ENCODE measurements at places on chromosomes 4 and X.

GRCh38 chr4:31360786-31361185 lies 640.6 kb downstream of the PCDH7 start:
- no peak for DNase-seq

DNA sequence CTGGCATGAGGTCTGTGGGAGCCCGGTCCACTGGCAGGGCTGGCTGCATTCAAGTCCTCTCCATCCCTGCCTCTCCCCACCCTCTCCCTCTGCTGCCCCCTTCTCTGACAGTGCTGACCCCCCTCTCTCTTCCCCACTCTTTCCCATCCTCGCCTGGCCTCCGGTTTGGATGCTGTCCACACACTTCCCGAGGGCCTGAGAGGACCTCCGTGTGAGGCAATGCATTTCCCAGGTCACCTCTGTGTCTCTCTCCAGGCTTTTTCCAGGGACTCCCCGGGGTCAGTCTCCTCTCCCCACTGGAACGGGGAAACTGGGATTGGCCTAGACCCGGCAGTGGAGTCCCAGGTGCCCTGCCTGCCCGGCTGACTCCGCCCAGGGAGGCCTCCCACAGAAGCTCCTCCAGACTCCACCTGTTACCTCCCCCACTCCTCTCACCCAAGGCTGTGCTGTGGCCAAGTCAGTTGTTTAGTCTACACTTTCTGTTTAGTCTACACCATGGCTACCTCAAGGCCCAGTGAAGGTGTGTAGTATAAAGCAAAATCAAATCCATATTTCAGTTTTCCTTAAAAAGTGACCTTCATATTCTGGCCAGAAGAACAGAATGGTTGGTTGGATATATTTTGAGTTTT lies 146.8 kb downstream of the PTTG2 start:
- DNase-seq: no peak

DNA sequence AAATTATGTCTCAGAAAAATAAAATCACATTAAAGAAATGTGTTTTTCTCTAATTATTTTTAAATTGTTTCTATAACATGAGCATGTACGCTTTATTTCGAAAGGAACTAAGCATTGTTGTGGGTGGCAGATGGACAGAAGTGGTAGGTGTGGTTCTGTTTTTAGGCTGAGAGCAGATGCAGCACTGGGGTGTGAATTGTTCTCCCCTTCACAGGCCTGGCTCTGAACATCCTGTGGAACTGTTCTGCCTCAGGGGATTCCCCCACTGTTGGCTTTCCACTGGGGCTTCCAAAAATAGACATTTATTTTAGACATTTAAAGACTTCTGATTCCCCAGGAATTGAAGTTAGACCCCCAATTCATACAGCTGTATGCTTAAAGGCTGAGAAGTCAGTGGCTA lies 41.9 kb upstream of the PDHA2 start:
- no peak for DNase-seq

GRCh38 chrX:71542411-71542810 lies 9.5 kb downstream of the OGT start:
- no peak for DNase-seq

DNA sequence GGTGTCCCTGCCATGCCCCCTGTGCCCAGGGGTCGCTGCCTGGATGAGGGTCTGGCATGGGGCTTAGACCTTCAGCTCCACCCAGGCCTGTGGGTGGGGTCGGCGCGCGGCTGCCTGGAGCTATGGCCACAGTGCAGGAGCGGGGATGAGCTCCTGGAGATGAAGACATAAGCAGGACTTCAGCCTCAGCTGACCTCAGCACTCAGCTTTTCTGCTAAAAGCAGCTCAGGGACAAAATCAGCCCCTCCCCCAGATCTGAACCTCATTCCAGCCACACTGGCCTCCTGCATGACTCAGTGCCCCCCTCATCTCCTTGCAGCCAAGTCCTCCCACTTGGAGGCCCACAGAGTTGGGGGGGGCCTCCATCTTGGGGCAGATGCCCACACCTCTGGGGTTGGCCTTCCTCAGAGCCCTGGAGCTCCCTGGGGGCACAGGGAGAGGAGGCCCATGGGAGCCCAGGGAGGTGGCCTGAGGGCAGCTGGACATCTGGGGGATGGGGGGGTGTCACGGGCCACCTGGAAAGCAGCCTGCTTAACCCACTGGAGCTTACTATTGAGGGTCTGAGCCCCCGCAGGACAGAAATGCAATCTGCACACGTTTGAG lies 19.4 kb upstream of the CPLX1 start:
- DNase-seq: peak; percentile 54

DNA sequence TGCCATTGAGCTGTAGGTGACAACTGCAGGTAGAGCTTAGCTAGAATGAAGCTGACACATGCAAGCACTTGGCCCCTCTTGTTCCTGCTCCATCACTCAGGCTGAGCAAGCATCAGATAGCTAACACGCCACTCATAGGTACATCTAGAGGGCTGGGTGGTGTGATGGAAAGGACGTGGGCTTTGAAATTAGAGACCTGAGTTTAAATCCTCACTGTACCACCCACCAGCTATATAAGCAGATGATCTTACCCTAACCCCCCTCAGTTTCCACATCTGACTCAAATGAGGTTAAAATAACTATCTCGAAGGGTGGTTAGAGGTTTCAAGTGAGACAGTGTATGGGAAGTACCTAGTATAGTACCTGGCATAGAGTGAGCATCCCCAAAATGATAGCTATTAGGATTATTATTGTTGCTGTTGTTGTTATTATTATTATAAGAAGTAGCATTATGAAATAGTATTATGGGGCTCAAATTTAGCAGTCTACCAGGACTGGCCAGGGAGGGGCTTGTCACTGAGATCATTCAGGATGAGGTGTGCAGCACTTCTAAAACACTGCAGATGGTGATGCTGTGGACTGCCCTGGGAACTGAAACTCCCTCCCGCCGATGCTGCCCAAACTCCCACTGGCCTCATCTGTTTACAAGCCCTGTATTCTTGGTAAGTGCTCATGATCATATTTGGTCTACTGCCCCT lies 59.0 kb downstream of the REELD1 start:
- DNase-seq: no peak

DNA sequence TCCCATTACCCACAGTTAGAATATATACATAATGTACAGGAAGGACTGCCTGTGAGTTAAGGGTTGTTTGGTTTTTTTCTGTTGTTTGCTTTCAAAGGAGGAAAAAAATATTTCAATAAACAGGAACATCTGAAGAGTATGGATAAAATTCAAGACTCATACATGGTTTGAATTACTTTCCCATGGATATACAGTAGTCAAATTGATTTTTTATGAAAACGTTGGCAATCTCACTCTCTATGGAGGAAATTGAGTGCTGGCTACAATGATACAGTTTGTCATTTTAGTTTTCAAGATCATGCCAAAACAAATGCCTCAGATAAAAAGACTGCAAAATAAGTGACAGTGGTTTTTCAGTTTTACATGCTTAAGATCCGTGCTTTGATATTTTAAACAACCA lies 116.6 kb downstream of the SH3RF1 start:
- no peak for DNase-seq

- DNase-seq: peak; percentile 3
Observed at GRCh38 chrX:78619834-78620233, 39.3 kb downstream of the RTL3 start.

DNA sequence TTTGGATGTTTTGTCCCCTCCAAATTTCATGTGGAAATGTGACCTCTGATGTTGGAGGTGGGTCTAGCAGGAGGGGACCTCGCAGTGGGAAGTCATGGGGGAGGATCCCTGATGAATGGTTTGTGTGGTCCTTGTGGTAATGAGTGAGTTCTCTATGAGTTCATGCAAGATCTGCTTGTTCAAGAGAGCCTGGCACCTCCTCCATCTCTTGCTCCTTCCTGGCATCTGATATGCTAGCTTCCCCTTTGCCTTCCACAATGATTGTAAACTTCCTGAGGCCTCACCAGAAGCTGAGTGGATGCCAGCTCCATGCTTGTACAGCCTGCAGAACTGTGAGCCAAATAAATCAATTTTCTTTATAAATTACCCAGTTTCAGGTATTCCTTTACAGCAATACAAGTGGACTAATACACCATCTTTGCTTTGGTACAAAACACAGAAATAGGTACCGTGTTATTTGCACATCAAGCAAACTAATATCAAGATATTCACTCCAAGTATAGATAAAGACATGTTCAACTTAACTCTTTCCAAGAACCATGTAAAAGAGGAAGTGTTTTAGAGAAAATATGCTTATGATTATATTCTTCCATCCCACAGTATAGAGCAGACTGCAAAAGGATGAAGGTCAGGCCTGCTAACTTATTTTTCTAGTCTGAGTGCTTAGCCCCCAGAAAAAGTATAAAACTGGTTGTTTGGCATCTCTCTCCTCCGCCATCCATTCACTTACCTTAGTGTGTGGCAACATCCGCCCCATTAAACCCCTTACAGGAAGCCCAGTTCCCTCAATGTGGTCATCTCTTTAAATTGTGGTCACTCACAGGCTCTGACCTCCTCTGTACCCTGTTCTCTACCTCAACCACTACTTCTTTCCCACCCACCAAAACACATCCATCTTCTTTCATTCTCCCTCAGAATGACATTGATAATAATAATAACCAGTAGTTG lies 6.7 kb downstream of the ARAP2 start:
- no peak for DNase-seq

DNA sequence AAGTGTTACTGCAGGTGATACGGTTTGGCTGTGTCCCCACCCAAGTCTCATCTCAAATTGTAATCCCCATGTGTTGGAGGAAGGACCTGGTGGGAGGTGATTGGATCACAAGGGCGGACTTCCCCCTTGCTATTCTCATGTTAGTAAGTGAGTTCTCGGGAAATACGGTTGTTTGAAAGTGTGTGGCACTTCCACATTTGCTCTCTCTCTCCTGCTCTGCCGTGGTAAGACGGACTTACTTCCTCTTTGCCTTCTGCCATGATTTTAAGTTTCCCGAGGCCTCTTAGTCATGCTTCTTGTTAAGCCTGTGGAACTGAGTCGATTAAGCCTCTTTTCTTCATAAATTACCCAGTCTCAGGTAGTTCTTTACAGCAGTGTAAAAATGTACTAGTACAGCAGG lies 65.2 kb upstream of the SLC7A11 start:
- DNase-seq: no peak

DNA sequence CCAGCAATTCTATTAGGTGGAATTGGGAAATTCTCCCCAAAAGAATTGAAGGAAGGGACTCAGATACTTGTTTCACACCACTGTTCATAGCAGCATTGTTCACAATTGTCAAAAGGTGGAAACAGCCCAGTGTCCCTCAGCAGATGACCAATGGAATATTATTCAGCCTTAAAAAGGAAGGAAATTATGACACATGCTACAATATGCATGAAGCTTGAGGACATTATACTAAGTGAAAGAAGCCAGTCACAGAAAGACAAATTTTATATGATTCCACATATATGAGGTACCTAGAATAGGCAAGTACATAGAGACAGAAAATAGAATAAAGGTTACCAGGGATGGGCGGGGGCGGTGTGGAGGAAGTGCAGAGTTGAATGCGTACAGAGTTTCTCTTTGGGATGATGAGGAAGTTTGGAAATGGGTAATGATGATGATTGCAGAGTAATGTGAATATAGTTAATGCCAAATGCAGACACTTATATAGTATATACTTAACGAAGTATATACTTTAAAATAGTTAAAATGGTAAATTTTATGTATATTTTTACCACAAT lies 29.6 kb downstream of the DOCK11 start:
- no peak for DNase-seq

DNA sequence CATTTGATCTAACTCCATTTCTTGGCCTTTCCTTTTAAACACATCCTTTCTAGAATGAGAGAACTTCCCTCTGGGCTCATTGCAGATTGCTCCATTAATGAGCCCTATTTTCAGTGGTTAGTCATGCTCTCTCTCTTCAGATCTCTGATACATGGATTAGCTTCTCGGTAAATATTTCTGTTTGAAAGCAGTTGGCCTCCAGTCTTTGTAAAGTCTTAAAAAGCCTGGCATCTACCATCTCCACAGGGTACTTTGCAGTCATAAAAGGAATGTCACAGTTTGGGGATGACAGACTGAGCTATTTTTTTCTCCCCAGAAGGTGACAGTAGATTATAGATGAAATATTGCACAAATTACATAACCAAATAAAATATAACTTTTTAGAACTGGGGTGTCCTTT lies 72.7 kb downstream of the UNC5C start:
- DNase-seq: no peak

GRCh38 chr4:163331629-163332376 lies 593 bp downstream of the NPY1R start:
- peak; percentile 75 for DNase-seq

DNA sequence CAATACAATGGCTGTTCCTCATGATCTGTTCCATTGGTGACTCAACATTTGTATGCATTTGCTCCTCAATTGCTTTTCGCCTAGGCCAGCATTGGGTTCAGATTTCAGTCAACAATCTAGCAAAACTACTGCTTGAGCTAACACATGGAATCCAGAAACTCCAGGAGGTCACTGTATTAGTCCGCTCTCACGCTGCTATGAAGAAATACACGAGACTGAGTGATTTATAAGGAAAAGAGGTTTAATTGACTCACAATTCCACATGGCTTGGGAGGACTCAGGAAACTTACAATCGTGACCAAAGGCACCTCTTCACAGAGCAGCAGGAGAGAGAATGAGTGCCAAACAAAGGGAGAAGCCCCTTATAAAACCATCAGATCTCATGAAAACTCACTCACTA lies 67.1 kb downstream of the RXFP1 start:
- no peak for DNase-seq

DNA sequence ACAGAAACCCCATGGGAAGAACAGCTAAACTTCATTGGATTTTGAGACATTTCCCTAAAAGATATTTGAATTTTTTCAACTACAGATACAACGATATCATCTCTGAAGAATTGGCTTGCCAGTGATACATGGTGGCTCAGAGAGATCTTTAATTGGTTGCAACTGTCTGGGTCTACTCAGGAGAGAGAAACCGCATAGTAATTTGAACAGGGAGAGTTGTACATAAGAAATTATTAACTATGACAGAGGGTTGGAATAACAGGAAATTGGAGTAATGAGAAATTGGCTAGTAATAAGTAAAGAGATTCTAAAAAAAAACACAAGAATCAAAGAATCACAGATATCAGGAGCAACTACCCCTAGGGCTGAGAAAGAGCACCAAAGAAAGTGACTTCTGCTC lies 118.4 kb downstream of the KLHL13 start:
- DNase-seq: no peak

GRCh38 chrX:42725196-42725595 lies 52.8 kb downstream of the PPP1R2C start:
- DNase-seq: no peak

Measured in left lung (tissue), 14 donors.